ENCODE measurements at places on chromosomes 16 and 17. TPM values are rescaled to one million over a fixed set of nuclear protein-coding genes. Genes with fewer than 3 reads are reported as not detected.

- H3K4me3 ChIP-seq, result no peak overlapping the region
- H3K27me3 ChIP-seq, result peaks cover 14% of the 10 kb centered on the region
- no peaks in the 10 kb centered on the region for H3K36me3 ChIP-seq
- no peaks in the 10 kb centered on the region for H3K4me1 ChIP-seq
- H3K27ac ChIP-seq, result no peak overlapping the region
These were observed 4.7 kb downstream of the SLC13A5 start for GRCh38 chr17:6708357-6708961.

Gene FOXF1
- total RNA-seq, result 3.2 TPM

GRCh38 chr17:75721463-75722011 lies 278 bp downstream of the ITGB4 start:
- no peak for DNase-seq
- peak overlapping the region; percentile 50 for H3K4me3 ChIP-seq
- H3K4me1 ChIP-seq, result peaks cover 6% of the 10 kb centered on the region
- no peaks in the 10 kb centered on the region for H3K36me3 ChIP-seq
- H3K27me3 ChIP-seq, result peaks cover 17% of the 10 kb centered on the region
- no peak overlapping the region for H3K27ac ChIP-seq

DNA sequence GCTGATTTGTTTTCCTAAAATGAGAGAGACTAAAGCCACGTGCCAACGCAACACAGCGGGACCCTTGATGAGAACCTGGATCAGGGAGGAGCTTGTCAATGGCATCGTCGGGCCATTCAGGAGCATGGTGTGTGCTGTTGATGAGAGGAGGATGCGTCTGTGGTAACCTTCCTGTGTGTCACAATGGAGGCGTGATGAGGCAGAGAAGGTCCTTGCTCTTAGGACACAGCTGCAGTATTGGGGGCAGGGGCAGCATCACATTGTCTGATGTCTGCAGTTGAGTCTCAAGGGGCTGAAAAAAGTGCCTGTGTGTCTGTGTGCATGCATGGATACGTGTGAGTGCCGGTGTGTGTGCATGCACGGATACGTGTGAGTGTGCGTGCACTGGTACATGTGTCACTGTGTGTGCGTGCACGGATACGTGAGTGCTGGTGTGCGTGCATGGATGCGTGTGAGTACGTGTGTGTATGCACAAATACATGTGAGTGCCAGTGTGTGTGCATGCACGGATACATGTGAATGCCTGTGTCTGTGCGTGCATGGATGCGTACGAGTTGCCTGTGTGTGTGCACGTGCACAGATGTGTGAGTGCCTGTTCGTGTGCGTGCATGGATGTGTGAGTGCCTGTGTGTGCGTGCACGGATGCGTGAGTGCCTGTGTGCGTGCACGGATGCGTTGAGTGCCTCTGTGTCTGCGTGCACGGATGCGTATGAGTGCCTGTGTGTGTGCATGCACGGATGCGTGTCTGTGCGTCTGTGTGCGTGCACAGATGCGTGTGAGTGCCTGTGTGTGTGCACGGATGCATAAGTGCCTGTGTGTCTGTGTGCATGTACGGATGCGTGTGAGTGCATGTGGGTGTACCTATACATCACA lies 39.3 kb downstream of the BAIAP2 start:
- DNase-seq, result no peak
- no peaks in the 10 kb centered on the region for H3K4me1 ChIP-seq
- no peaks in the 10 kb centered on the region for H3K36me3 ChIP-seq
- no peak overlapping the region for H3K4me3 ChIP-seq
- H3K27me3 ChIP-seq, result no peaks in the 10 kb centered on the region

Gene PLXDC1
- 23.8 TPM for total RNA-seq

DNA sequence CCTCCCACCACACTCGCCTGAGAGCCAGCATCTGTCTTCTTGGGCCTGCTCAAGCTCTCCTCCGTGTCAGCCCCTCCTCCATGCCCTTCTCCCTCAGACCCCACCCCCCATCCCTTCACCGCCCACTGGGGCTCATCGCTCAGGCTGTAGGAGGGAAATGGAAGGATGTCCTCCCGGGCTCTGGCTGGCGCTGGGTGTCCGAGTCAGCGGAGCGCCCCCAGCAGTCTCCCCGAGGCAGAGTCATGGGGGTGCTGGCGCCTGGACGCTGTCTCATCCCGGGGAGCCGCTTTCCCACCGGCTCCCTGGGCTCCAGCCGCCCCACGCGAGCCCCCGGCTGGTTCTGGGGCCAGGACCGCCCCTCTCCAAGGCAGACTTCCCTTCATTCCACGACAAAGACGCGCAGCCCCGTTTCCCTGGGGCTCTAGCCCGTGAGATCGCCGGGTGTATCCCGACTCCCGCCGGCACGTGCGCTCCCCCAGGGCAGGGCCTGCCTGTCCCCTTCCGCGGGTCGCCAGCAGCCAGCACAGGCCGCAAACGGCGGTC lies 428 bp upstream of the ANTKMT start:
- H3K4me1 ChIP-seq, result peaks cover 14% of the 10 kb centered on the region
- DNase-seq, result no peak
- H3K27me3 ChIP-seq, result no peaks in the 10 kb centered on the region
- no peaks in the 10 kb centered on the region for H3K36me3 ChIP-seq
- peak overlapping the region; percentile 74 for H3K27ac ChIP-seq

DNA sequence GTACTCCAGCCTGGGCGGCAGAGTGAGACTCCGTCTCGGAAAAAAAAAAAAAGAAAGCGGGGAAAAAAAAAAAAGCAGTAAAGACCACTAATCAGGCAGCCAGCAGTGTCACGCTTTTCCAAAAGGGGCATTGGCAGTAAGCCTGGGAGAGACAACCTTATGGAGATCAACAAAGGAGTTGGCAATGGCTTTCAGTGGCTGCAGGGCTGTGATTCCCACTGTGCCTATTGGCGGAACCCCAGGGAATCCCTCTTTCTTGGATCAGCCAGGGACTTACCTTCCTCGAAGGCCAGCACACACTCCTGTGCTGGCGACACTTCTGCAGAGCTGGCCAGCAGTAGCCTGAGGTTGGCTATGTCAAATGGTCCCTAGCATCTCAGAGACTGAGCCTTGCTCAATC lies 43.2 kb upstream of the ZFHX3 start:
- no peak for DNase-seq
- H3K4me3 ChIP-seq, result peak overlapping the region; percentile 9
- no peaks in the 10 kb centered on the region for H3K36me3 ChIP-seq
- H3K27me3 ChIP-seq, result no peaks in the 10 kb centered on the region
- peak overlapping the region; percentile 95 for H3K27ac ChIP-seq
- peaks cover under 1% of the 10 kb centered on the region for H3K4me1 ChIP-seq

- no peaks in the 10 kb centered on the region for H3K4me1 ChIP-seq
- no peak overlapping the region for H3K4me3 ChIP-seq
- no peaks in the 10 kb centered on the region for H3K27me3 ChIP-seq
- no peak overlapping the region for H3K27ac ChIP-seq
These were observed 14.8 kb upstream of the PRPSAP1 start for GRCh38 chr17:76368545-76368944.

- H3K27me3 ChIP-seq, result no peaks in the 10 kb centered on the region
- H3K4me3 ChIP-seq, result no peak overlapping the region
- no peak for DNase-seq
- no peak overlapping the region for H3K27ac ChIP-seq
These were observed 580.4 kb upstream of the HSBP1 start for GRCh38 chr16:83227336-83227735.

- H3K27ac ChIP-seq, result no peak overlapping the region
- H3K27me3 ChIP-seq, result no peaks in the 10 kb centered on the region
- no peaks in the 10 kb centered on the region for H3K4me1 ChIP-seq
- no peaks in the 10 kb centered on the region for H3K36me3 ChIP-seq
- no peak for DNase-seq
These were observed 72.8 kb downstream of the SCNN1B start for GRCh38 chr16:23374721-23375510.
